WERI-Rb-1 (cell line): ENCODE measurements at places on chromosomes 4 and X.

DNA sequence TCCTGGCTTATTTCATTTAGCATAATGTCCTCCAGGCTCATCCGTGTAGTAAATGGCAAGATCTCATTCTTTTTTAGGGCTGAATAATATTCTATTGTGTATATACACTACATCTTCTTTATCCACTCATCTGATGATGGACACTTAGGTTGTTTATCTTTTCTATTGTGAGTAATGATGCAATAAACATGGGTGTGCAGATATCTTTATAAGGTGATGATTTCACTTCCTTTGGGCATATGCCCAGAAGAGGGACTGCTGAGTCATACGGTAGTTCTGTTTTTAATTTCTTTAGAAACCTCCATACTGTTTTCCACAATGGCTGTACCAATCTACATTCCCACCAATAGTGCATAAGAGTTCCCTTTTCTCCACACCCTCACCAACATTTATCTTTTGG lies 317.6 kb upstream of the CNKSR2 start:
- no peak for DNase-seq

GRCh38 chr4:78650106-78651024 lies 98.8 kb downstream of the ANXA3 start:
- no peak for DNase-seq

DNA sequence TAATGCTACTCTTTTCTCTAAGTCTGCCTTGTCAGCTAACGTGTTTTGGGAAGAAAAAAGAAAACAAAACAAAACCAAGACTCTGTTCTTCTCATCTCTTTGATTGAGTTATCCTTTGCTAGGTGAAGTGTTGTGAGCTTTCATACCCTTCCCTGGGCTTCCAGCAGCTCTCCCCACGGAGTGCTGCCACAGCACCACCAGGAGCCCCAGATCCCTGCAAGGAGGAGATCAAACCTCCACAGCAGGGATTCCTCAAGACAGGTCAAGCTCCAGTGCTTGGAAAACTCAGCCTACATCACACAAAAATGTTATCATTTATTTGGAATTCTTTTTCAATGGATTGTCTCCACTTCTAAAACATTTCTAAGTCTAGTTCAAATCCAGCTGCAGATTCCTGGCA lies 1981.9 kb upstream of the TENM3 start:
- no peak for DNase-seq

DNA sequence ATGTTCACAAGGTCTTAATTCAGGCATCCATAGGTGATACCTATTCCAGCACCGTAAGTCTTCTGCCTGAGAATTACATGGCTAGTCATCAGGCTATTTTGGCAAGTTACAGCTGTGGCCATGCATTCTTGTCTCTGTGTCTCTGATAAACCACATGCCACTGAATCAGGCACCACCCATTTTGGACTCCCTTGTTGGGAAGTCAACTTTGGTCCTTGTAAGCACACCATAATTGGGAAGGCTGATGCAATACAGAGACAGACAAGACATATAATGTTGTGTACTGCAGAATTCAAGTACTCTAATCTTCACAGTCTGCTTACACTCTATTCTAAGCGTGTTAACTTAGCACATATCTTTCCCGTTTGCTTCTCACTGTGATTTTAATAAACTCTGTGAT lies 483.7 kb upstream of the FTHL17 start:
- no peak for DNase-seq
